ENCODE measurements at places on chromosomes 7 and 10.

DNA sequence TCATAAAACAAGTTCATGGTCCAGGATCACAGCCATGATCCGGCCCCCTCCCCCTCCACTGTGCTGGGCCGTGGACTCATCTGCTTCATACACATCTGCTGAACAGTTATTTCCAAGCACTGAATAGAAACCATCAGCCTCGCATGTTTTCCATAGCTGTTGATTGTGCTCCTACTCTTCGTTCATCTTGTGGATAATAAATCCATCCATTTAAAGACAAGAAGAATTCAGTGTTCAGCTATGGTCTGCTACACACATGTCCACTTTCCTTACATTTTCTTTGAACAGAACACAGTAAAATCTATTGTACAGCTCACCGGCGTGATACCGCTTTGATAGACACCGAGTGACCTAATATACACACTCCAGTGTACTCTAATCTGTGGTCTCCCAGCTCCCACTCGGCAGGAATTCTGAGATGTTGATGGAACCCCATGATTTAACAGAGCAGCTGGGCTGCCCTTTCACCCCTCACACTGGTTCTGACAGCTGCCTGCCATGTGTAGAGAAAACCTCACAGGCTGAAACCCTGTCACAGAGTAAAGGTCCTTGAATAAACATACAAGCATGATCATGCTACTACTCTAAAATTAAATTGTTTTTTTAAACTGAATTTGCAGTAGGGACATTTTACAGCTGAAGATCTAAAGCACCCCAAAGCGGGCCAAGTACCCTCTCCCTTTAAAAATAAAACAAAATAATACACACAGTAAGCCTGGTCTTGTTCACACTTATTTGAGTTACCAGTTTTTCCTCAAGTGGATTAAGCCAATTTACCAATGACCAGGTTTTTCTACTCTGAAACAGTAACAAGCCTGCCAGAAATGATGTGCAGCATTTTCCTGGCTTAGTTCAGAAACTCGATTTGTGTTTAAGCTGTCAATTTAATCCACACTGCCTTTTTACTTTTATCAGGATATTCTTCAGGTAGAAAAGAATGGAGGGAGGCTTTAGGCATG is 95.1 kb upstream of the FZD1 start:
- DNase-seq, result no peak

- no peak for DNase-seq
Measured at GRCh38 chr10:10803278-10803677, 214.4 kb upstream of the CELF2 start.

- no peak for DNase-seq
Measured at GRCh38 chr7:44067064-44067951, 1.9 kb upstream of the PGAM2 start.

- no peak for DNase-seq
Measured at GRCh38 chr10:76124280-76124679, 692.9 kb downstream of the LRMDA start.

GRCh38 chr10:120540486-120540885 is 83.5 kb downstream of the PLPP4 start:
- no peak for DNase-seq

DNA sequence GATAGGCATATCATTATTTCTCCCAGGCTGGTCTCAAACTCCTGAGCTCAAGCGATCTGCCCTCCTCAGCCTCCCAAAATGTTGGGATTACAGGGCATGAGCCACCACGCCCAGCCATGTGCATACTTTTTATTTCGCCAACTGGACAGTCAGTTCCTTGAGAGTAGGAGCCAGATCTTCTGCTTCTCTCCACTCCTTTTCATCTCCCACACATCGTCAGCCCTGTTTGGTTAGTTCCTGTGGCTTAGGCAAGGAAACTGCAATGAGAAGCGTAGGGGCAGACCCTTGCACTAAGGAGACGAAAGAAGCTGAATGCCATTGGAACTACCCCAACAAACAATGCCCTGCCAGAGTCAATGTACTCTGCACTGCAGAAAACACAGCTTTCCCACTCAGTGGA is 178.2 kb downstream of the TRIL start:
- no peak for DNase-seq

- peak; percentile 44 for DNase-seq
Measured at GRCh38 chr7:3154881-3155494, 111.3 kb upstream of the CARD11 start.

DNA sequence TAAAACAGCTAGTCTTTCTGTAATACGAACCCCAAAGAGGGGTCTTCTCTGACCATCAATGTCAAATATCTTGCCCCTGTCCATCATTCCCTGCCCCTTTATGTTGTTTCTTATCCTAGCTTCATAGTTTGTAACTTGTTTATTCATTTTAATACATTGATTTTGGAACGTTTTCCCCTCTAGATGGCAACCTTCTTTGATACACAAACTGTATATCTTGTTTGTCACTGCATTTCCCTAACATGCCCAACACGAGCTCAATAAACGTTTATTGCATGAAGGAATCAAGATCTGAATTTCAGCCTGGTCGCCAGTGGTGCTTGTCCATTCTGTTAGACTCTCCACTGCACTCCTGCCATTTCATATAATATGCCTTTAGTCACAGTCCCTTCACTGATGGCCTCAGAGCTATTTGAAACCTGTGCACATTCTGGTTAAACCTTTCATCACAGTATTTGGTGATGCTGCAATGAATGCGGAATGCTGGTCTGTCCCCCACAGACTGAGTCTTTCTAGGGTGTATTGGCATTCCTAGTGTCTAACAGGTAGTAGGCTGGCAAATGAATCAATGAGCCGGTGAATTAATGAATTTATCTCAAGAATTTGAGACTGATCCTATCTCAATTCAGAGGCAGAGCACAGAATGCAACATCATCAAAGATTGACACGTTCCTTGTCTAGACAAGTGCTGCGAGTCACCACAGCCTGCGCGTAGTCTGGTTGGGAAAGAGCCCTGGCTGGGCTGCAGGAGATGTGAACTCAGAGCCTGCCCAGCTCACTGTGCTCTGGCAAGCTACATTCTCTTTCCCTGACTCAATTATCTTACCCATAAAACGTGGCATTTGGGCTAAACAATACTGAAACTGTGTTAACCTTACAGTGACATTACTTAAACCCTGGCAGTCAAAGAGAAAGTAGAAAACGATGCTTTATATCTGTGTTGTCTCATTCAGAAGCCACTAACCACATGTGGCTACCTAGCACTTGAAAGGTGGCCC is 55.2 kb upstream of the FRMD4A start:
- DNase-seq, result no peak

DNA sequence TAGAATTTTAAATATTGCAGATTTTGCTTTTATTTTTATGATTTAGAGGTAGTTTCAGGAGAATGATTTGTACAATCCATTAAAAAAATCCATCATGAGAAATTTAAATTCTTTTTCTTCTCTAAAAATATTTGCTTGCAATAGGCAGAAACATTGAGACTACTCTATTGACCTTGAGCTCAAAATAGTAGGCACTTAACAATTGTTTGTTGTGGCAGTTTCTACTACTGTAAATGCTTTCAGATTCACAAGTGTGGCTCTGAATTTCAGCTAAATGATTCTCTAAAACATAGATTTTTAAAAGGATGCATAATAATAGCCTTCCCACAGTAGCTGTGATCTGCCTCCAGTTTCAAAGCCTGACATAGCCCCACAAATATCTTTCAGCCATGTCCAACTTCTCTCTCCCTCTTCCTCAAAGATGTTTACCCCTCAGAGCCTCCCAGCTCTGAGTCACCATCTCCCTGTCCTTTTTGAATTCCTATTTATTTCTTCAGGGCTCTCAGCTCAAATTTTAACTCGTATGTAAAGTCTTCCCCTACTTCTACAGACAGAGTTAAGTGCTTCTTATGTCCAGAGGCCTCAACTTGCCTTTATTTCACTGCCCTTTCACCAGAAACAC is 160.5 kb downstream of the AOAH start:
- no peak for DNase-seq

DNA sequence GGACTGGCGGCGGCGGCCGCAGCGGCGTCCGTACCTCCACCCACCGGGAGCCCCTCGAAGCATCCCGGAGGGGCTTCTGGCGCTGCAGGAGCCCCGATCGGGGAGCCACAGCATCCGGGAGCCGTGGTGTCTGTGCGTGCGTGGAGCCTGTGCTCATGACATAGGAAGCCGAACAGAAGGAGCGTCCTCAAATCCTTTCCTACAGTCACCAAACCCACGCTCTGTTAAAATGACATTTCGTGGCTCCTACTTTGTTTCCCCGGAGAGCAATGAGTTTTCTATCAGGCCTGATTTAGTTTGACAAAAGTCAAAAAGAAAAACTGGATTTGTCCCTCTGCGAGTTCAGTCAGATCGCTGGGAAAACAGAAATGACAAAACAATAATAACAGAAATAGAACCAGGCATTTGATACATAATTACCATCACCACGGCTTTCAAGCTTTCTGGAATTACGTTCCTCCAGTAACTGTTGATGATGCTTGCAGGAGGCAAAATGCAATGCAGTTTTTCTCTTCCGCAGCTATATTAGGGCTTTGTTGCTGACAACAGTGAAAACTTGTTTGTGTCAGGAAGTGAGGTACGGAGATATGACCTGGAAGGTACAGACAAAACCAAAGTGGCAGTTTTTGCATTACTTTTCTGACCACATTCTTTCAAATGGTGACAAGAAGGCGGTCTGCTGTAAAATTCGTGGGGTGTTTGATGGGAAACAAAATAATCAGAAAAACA is 219.3 kb upstream of the MKLN1 start:
- DNase-seq, result no peak

- DNase-seq, result no peak
Measured at GRCh38 chr10:118668228-118668952, 72.9 kb upstream of the PRLHR start.

DNA sequence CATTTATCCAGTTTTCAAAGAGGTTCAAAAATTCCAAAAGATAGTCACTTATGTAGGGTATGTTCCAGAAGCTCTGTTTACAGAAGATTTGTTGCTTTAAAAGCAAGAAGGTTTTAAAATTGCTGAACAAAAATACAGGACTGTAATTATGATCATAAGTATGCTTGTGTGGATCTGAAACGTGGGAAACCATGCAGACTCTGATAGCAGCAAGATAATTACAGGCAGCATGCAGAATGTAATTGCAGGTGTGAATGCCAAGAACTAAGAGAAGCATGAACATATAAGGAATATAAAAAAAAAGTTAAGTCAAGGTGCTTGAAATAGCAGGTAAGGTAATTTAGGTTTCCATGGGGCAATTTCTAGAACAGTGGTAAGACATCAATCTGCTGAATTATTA is 405.7 kb downstream of the ARL4A start:
- no peak for DNase-seq

DNA sequence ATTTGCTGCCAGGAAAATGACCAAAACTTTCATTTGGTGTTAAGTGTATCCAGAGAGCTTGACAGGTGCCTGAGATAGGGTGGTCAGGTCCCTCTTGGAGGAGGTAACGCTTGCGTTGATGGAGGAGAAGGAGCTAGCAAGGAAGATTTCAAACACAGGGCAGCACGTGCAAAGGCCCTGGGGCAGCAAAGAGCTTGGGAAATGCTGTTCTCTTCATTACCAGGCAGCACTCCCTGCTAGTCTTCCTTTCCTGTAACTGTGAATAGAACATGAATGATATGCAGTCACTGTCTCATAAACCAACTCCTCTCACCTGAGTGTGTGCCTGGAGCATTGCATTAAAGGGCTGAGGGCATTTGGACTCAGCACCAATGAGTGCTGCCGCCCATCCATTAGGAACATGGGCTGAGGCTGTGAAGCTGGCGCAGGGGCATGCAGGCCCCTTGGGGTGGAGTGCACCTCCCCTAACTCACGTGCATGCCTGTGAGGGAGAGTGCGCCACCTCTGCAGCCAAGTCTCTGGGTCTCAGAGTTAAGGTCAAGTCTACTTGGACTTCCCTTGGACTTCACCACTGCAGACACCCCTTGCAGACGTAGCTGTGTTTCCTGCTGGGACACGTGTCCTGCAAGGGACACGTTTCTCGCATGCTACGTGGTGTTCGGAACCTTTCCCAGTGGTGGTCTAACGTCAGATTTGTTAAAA is 136.8 kb downstream of the PAXIP1 start:
- no peak for DNase-seq

- peak; percentile 40 for DNase-seq
Measured at GRCh38 chr7:142583446-142583845, 165.8 kb upstream of the PRSS1 start.

- peak; percentile 14 for DNase-seq
Measured at GRCh38 chr10:3895045-3895631, 110.1 kb upstream of the KLF6 start.

- DNase-seq, result peak; percentile 37
Measured at GRCh38 chr10:88810196-88810961, 7.8 kb downstream of the LIPM start.

GRCh38 chr7:6606866-6607583 is 8.4 kb upstream of the ZNF853 start:
- no peak for DNase-seq

- no peak for DNase-seq
Measured at GRCh38 chr10:44465401-44466115, 80.7 kb upstream of the CXCL12 start.

DNA sequence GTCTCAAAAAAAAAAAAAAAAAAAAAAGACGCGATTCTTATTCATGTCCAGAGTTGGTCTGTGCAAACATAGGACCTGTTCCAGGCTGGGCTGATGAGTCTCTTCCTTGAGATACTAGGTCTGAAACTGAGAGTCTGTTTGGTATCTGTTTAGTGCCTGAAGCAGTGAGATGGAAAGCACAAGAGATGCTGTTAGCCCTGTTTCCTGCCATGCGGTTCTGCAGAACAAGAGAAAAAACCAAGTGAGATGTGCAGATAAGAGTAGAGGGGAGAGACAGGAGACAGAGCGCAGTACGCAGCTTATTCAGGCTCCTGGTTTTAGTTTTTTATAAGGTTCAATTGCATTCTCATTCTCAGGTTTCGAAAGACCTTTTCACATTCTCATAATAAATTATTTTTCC is 85.8 kb upstream of the PRKCQ start:
- no peak for DNase-seq

DNA sequence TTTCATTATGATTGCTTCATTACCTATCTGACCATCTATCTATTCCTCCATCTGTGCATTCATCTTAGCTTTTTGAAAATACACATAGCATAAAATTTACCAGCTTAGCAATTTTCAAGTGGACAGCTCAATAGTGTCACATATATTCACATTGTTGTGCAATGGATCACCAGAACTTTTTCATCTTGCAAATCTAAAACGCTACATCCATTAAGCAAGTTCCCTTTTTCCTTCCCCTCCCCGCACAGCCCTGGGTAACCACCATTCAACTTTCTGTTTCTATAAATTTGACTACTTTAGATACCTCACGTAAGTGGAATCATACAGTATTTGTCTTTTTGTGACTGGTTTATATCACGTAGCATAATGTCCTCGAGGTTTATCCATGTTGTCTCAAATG is 78.0 kb upstream of the ADRB1 start:
- no peak for DNase-seq
